ENCODE measurements at places on chromosomes 5 and 9.

DNA sequence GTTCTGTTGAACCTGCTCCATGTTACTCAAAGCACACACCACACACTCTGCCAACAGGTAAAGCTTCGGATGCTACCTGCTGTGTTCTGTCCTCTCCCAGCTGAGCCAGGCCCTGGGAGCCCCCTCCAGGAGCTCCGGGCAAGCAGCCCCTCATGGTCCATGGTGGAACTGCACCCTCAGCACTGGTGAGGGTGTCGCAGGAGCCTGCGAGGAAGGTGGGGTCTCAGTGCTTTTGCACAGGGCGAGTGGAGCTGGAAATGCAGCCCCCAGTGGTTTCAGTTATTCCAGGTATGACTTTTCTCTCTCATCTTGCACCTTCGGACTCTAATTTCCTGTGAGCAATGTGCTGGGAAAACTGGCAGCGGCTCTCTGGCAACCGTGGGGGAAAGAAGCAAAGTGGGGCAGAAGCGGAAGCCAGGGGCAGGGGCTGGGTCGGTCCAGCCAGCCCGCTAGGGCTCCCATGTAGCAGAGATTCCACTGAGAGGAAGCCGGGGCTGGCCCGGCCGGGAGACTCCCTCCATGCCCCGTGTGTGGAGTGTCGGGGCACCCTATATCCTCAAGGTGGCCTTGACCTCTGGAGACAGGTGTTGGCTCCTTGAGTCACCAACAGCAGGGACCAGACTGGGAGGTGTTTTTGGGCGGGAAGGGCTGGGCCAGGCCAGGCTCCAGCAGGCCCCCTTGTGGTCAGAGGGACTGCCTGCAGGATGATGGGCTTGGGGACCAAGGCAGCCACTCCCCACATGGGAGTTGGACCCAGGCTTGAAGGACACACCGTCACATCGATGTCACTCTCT, 75.6 kb upstream of the PRSS3 start:
- DNase-seq = peak; percentile 35

DNA sequence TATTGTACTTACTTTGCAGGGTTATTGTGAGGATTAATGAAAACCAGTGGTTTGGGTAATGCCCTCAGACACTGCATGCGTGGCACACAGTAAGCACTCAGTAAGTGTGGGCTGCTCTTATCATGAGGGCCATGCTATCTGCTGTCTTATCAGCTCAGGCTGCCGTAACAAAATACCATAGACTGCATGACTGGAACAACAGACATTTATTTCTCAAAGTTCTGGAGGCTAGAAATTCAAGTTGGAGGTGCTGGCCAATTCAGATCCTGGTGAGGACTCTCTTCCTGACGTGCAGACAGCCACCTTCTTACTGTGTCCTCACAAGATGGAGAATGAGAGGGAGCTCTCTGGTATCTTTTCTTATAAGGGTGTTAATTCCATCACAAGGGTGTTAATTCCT, 23.9 kb upstream of the SH3PXD2B start:
- no peak for DNase-seq

GRCh38 chr9:13500034-13500433, 220.5 kb upstream of the MPDZ start:
- no peak for DNase-seq

DNA sequence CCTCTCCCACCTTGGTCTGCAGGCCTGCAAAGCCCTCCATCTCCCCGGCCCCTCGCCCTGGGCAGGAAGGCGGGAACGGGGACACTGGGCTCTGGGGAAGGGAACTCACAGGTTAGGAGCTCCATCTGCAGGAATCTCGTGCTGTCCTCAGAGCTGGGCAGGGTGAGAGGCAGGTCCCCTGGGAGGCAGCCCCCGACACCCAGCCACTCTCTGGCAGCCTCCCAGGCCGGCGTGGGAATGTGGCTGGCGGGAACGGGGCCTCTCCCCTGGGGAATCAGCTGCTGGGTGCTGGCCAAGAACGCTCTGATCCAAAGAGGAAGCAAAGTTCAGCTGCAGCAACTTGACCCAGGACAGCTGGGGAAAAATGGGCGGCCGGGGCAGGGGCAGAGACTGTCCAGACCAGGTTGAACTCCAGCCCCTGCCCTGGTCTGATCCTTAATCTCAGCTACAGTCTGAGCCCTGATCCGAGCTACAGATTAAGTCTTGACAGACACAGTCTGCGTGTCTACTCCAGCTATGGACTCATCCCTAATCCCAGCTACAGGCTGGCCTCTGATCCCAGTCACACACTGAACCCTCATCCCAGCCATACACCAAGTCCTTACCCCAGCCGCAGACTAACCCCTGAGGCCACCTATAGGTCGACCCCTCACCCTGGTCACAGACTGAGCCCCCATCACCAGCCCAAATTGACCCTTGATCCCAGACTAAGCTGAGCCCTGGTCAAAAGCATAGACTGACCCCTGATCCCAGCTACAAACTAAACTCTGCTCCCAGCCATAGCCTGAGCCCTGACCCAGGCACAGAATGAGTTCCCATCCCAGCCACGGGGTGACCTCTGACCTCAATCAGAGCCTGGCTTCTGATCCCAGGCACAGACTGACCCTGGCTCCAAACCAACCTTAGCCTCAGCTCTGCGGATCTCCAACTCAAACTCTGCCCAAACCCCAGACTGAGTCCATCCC, 37.3 kb upstream of the EGFL7 start:
- DNase-seq = no peak

DNA sequence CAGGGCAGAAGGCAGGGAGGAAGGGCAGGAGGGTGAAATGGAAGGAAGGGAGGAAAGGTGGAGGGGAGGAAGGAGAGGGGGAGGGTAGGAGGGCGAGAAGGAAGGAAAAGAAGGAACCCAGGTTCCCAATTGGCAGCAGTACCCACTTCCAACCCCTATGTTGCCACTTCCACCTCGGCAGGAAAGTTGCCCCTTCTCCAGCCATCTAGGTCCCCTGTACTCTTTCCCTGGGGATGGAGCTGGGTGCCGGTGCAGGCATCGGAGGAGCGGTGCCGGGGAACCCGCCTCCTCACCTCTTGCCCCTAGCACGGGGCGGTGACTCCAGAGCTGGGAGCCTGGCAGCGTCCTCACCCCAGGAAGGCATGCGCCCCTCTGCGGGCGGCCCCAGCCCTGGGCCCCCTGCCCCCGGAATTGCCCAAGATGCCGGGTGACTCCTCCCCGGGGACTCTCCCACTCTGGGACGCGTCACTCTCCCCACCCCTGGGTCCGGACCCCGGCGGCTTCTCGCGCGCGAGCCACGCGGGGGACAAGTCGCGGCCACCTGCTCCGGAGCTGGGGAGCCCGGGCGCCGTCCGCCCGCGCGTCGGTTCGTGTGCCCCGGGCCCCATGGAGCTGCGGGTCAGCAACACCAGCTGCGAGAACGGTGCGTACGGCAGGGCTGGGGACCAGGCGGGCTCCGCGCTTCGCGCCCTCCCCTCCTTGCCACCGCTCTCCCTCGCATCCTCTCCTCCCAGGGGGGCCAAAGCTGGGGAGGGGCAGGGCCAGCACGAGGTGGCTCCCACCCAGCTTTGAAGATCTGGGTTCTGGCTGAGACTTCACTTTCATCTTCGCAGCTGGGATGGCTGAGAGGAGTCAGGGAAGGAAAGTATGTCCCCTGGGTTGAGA, at the start of gene NIPAL4:
NIPAL4 (plus strand) TSS at position 499 of the 885 bp plus-strand sequence; CDS start at position 607, 108 bp downstream.
- peak; percentile 47 for DNase-seq

GRCh38 chr5:3828761-3829160, 233.1 kb downstream of the IRX1 start:
- no peak for DNase-seq

GRCh38 chr9:14198841-14199455, 115.0 kb downstream of the NFIB start:
- DNase-seq = no peak

- no peak for DNase-seq
Observed at GRCh38 chr5:135986891-135987401, 32.2 kb upstream of the LECT2 start.

DNA sequence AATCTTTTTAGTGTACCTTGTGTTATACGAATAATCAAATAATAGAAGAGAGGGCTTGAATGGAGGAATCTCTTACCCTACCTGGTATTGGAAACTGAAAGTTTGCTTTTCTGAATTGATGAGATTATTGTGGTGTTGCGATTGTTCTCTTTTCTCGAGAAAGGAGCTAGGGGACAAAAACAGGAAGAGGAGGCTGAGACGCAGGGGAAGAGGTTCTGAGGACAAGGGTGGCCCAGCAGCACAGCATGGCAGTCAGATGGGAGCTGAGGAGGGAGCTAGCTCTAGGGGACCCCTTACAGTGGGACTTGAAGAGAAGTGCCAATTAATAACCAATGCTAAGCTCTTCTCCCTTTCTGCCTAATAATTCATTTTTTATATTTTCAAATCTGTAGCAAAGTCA, 183.3 kb upstream of the DMAC1 start:
- no peak for DNase-seq

DNA sequence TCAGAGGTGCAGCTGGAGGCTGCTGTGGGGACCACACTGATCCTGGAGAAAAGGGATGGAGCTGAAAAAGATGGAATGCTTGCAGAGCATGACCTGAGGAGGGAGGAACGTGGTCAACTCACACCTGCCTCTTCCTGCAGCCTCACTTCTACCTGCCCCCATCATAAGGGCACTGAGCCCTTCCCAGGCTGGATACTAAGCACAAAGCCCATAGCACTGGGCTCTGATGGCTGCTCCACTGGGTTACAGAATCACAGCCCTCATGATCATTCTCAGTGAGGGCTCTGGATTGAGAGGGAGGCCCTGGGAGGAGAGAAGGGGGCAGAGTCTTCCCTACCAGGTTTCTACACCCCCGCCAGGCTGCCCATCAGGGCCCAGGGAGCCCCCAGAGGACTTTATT, 5.9 kb upstream of the SLC6A7 start:
- DNase-seq = no peak

GRCh38 chr5:108747774-108748400, at the start of gene FER:
Gene FER (plus strand): TSS chr5:108747897. CDS start chr5:108798183, 50,286 bp downstream.
- DNase-seq = peak; percentile 38

GRCh38 chr9:71687676-71688075, 80.6 kb downstream of the CEMIP2 start:
- DNase-seq = no peak

DNA sequence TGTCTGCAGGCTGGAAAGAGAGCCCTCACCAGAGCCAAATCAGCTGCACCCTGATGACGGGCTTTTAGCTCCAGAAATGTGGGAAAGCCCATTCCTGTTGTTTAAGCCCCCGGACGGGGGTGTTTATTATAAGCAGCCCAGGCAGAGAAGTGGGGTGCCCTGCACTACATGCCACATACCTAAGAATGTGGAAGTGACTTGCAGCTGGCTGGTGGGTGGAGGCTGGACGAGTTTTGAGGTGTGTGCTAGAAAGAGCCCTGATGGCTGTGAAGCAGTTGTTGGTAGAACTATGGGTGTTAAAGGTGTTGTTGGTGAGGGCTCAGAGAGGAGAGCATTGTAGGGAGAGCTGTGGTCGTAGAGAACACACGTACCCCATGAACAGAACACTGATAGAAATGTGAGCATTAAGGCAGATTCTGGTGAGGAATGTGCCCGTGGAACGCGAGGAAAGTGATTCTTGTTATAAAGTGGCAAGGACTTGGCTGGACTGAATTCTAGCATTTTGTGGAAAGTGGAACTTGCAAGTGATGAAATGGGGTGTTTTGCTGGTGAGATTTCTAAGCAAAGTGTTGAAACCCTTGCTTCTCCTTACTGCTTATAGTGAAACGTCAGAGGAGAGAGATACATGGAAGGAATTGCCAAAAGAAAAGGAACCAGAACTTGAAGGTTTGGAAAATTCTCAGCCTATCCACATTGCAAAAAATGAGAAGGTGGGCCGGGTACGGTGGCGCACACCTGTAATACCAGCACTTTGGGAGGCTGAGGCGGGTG, 38.9 kb downstream of the AHRR start:
- DNase-seq = no peak

- no peak for DNase-seq
Observed at GRCh38 chr5:124453221-124454051, 293.0 kb downstream of the ZNF608 start.

DNA sequence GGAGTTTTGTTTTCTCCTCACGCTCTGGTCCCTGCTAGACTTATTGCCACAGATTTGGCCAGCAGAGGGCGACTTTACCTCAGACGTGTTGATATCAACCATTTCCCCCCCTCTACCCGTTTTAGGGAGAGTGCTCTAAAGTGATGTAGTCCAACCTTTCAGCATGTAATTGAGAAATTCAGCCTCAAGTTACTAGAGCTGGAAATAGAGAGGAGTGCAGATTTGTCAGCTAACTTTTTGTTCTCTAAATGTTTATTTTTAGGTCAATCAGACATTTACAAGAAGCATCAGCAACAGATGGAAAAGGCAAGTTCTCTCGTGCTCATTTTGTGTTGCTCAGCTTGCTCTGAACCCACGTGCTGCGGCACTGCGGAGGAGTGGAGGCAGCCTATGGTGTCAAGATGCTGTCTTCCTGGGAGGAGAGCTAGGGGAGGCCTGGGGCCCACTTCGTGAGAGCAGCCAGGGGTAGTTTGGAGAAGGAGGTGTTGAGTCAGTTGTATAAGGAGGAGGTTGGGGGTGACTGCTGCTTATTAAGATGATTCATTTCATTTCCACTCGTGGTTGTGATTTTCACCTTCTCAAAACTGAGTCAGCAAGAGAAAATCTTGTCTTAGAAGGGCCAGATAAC, 53.6 kb downstream of the GPR107 start:
- peak; percentile 86 for DNase-seq
